ENCODE measurements at places on chromosomes 2 and 18.
A peak's percentile ranks its signal among the peaks of the same experiment; 100 is the strongest.

GRCh38 chr2:220143336-220143735 lies 515.9 kb downstream of the SLC4A3 start:
- peak; percentile 44 for DNase-seq

DNA sequence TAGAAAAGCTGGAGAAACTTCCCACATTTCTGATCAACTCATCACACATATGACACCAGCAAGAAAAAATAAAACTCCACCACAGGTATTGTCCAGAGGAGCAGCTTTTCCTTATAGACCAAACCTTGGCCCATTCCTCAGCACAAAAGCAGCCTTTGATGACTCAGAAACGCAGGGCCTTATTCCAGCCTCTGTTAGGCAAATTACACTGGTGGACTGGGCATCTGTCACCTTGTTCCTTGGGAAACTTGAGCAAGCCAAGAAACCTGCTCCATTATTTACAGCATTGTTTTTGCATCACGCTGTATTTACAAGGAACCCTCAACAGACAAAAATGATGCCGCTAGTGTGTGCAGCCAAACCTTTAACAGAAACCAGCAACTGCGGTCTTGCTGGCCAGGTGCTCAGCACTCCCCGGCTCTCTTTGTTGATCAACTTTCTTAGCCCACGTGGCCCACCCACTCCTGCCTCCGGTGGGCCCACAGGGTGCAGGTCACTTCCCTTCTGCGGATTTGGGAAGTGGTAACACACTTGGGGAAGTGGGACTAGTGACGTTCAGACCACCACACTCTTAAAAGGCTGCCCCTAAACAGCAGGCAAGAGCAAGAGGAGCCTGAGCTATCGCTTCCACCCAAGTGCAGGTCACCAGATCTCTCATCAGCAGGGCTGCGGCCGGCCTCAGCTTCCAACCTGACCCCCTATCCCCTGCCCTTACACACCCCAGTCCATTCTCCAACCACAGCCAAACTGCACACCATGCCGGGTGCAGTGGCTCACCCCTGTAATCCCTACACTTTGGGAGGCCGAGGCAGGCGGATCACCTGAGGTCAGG lies 1.5 kb downstream of the AP1S3 start:
- DNase-seq, result no peak

GRCh38 chr2:3631851-3632659 lies 25.9 kb upstream of the ALLC start:
- DNase-seq, result no peak

GRCh38 chr2:120680136-120680761 lies 55.4 kb upstream of the GLI2 start:
- DNase-seq, result peak; percentile 81

- no peak for DNase-seq
Observed at GRCh38 chr18:54702686-54703085, 111.6 kb downstream of the DYNAP start.

DNA sequence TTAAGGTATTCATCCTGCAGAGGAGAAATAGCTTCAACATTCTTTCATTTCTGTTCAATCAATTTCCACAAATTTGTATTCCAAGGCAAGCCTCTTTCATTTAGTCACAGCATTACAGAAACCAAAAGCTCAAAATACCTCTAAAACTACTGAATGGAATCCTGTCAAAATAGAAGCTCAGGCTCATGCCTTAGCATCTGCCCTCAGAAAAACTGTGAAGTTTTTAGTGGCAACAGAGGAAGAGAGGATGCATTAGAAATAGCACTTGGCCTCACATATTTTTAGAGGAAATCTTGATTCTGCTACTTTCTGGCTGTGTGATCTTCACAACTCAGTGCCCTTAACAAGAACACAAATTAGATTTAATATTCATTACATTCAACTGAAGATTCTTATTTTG lies 69.1 kb upstream of the GALNT13 start:
- DNase-seq, result no peak

- no peak for DNase-seq
Observed at GRCh38 chr18:10927286-10927992, 221.9 kb downstream of the PIEZO2 start.
